Trophoblast cell (in vitro differentiated cells and primary cell): ENCODE measurements at places on chromosomes 11 and 22.
A peak's percentile ranks its signal among the peaks of the same experiment; 100 is the strongest.

DNA sequence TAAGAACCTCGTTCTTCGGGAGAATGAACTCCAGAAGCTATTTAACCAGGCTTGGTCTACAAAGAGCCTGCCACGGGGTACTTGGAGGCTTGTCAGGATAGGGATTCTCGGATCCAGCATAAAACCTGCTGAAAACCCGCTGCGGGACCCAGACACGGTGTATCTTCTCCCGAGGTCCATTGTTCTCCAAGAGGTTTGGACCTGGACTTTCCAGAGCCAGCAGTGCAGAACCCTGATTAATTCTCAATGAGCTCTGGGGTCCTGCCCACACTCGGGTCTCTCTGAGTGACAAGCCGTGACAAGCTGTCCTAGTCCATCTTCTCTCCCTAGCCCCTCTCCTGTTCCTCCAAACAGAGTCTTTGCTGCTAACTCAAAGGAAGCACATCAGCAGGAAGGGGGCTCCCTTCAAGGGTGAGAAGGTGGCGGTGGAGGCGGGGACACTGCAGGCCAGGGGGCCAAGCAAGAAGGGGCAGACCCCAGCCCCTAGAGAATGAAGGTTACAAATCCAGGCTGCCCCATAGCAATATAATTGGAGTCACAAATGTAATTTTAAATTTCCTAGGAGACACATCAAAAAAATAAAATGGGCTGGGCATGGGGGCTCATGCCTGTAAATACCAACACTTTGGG, 12.2 kb downstream of the SHANK2 start:
- DNase-seq, result peak; percentile 21

DNA sequence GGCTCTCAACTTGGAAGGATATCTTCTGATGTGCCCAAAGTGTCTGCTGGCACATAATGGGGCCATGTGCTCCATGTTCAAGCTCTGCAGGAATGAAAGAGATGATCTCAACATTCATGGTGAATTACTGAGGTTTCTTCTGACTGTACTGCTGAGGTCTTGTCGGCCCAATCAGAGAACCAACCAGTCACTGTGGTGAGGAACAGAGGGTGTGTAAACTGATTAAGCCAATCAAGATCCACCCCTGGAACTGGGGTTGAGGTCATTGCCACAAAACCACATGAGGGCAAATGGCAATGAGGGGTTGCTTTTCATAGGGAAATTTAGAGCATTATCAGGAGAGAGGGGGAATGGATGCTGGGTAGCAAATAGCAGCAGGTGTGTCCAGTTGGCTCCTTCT, 152.3 kb upstream of the RAG2 start:
- DNase-seq, result no peak

- DNase-seq, result no peak
These were observed 22.6 kb downstream of the OR6M1 start for GRCh38 chr11:123783536-123783935.

DNA sequence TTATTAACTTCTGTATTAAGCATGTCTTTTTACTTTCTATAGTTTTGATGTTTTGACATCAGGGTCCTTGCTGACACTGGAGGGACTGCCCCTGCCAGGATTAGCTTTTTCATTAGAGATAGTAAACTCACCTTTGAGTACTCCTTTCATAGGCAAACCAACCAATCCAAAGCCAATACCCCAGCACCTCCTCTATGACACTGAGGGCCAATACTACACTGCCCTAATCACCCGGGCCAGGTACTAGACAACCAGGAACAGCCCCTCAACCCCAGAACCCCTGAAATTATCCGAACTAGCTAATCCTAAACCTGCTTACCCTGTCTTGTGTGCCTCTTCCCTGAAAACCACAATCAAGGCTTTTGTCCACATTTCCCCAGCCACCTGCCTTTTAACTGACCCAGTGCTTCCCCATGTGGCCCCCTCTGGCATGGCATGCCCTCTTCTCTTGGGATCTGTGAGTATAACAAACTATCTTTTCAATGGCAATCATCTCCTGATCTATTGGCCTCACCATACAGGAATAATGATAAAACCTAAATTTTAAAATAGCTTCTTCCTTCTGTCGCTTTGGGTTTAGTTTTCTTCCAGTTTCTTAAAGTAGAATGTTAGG, 31.2 kb downstream of the RAB6A start:
- no peak for DNase-seq

GRCh38 chr11:59943997-59944714, 5.9 kb downstream of the OOSP1 start:
- DNase-seq, result peak; percentile 12

GRCh38 chr22:35996596-35996995, 32.0 kb downstream of the RBFOX2 start:
- no peak for DNase-seq

GRCh38 chr11:235609-235996, 539 bp downstream of the SIRT3 start:
- DNase-seq, result no peak

GRCh38 chr11:45410391-45411227, 124.5 kb upstream of the SYT13 start:
- no peak for DNase-seq

DNA sequence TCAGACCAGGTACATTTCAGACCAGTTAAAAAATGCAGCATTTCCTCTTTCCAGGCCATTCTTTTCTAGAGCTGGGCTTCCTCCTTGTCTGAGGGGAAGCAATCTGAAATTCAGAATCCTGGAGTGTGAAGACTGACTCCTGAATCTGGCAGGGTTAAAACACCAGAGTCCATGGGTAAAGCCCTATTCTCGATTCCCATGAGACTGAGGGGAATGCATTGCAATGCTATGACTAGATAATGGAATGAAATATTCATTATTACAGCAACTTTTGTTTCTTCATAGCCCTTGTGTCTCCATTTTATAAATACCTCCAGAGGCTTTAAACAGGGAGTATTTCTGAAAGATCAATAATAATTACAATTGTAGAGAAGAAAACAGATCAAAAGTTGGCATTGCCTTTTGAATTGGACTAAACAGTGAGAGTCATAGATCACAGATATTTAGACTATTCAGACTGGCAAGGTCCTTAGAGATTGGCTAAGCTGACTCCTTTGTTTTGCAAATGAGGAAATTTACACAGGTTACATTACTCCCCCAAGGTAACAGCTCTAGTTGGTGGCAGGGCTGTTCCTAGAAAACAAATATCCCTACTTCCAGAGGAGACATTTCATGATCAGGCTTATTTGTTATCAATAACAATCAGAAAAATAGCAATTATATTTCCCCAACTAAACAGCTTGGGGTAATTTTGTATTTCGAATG, 632.6 kb upstream of the KIRREL3 start:
- no peak for DNase-seq

DNA sequence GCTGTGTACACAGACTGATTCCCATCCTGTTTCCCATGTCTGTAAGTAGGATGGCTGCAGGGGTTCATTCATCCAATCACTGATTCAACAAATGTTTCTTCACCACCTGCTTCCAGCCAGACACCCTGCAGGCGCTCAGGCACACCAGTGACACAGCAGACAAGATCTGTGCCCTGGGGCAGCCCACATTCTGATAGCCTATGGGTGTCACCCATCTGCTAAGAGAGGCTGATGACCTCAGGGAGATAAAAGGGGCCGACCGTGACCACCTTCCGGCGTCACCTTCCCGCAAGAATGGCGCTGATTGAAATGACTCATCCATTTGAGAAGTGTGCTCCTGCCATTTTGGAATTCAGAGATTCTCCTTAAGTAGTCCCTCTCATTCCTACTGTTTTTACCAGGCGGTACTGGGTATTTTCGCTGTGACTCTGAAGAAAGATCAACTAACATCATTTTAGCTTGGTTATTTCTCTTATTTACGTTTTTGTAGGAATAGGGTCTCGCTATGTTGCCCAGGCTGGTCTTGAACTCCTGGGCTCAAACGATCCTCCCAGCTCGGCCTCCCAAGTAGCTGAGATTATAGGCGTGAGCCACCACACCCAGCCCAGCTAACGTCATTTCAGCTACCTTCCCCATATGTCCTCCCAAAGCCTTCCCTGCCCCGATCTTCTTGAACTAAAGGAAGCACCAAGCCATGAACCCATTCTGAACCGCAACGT, 73.2 kb upstream of the BID start:
- peak; percentile 100 for DNase-seq

GRCh38 chr22:19407649-19408606, 23.6 kb downstream of the HIRA start:
- DNase-seq, result no peak

DNA sequence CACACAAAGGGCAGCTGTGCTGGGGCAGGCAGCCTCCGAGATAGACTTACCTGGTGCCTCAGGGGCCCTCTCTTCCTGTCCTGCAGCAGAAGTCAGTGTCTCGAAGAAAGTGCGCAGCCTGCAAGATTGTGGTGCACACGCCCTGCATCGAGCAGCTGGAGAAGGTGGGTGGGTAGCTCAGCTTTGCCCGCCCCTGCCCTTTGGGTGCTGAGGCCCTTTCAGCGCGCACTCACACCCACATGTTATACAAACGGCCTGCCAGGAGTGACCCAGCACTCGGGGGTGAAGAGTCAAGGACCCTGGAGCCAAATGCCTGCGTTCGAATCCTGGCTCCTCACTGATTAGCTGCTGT, 13.6 kb upstream of the MDK start:
- DNase-seq, result no peak

- DNase-seq, result peak; percentile 10
These were observed 187.8 kb upstream of the ISX start for GRCh38 chr22:34878171-34878570.

DNA sequence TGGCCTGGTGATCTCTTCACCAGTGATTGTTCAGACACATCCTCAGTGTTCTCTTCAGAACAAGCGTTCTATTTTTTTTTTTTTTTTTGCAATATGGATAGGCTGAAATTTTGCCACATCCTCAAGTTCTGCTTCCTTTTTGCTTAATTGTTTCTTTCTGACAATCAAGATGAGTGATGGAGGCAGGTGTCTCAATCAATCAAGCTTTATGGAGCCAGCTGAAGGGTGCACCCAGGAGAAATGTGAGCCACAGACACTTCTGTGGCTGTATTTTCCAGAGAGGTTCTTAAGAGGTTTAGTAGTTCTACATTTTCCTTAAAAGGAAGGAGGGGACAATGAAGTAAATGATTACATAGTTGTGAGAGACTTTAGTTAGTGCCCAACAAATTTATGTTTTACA, 43.9 kb upstream of the ASPHD2 start:
- no peak for DNase-seq

GRCh38 chr11:19753451-19754106, 40.9 kb downstream of the NAV2 start:
- DNase-seq, result peak; percentile 28
